ENCODE measurements at places on chromosomes 2 and 18.

DNA sequence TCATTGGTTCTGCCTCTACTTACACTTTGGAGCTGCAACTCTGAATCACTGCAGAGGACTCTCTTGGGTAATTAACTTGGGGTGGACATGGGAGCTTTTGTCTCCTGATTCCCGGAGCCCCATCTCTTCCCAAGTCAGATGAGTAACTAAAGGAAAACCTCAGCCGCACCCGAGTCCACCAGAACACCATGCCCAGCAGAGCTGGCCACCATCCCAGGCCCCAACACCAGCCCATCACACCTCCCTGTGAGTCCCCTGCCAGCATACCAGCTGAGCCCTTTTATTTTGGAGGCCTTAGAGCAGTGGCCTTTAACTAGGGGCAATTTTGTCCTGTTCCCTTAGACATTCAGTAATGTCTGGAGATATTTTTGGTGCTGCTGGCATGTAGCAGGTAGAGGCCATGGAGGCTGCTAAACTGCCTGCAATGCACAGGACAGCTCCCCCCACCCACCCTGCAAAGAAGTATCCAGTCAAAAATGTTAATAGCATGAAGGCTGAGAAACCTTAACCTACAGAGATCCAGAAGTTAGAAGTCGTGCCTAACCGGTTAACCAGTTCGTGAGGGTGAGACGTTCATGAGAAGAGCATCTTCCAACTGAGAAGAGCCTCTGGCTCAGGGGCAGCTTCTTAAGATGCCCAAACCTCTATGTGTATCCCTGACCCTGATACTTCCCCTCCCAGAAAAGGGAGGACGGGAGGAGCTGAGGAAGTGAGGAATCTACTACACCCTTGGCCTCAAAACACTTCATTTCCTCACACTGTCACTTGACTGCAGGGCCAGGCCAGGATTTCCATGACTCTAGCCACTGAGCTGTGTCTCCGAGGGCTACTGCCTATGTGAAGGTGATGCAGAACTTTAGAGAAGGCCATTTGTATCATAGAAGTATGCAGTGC lies 139.9 kb upstream of the EPAS1 start:
- no peak for DNase-seq

GRCh38 chr18:5490753-5491480 lies 52.9 kb downstream of the EPB41L3 start:
- DNase-seq = no peak

- DNase-seq = no peak
Measured at GRCh38 chr2:233029321-233029720, 3.2 kb upstream of the NEU2 start.

DNA sequence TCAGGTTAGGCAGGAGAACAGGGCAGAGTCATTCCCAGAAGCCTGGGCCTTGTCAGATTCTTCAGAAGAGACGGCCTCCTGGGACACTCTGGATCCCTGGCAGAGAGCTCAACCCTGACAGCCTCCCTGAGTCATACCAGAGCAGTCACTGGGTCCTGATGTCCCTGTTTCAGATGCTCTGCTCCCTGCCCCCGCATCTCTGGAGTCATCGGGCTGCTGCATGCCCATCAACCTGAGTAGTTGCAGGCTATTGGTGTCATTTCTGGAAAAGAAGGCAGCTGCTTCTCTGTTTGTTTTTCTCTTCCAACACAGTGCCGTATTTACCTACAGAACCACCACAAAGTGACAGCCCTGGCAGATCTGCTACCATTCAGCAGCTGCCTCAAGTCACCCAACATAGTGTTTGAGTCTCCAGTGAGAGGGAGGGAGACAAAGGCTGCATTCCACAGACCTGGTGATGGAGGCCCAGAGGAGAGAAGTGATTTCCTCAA lies 145.1 kb downstream of the B3GNT2 start:
- no peak for DNase-seq

DNA sequence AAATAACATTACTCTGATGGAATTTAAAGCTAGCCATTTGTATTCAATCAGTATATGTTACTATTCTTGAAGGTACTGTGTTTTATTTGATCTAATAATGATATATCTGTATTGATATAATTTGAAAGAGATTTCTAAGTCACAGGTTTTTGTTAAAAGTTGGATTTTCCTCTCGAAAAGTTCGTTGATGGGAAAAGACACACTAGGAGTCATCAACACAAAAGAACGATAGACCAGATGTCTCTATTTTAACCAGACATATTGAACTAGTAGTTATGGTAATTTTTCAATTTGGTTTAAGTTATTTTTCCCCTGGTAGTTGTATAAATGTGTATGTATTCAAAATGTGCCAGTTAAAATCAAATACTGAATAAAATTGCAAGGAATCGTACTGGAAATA lies 2.5 kb downstream of the ASXL3 start:
- no peak for DNase-seq

DNA sequence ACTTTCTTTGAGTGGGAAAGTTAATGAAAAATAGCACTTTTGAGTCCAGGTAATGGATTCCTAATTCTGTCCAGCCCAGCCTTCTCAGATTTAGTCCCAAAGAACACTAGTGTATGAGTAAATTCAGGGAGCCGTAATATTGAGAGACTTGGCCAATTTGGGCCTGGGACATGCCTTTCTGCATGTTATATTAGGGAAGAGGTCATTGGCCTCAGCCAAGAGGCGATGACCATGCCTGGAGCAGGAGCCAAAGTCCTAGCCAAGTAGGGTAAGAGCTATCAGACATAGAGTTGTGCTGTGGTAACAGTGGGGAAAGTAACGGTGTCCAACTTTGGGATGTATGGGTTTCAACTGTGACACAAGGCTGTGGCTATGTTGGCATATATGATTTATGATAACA lies 336.5 kb upstream of the ZNF804A start:
- no peak for DNase-seq

DNA sequence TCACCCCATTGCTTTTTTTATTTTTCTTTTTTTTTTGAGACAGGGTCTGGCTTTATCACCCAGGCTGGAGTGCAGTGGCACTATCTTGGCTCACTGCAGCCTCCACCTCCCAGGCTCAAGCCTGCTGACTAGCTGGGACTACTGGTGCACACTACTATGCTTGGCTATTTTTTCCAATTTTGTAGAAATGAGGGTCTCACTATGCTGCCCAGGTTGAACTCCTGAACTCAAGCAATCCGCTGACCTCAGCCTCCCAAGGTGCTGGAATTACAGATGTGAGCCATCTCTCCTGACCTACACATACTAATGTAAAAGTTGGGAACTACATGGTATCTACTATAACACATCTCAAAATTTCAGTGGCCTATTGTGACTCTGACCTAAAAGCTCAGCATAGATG lies 101.2 kb downstream of the FMNL2 start:
- DNase-seq = no peak

- DNase-seq = no peak
Measured at GRCh38 chr2:233901884-233902283, 15.3 kb upstream of the TRPM8 start.

DNA sequence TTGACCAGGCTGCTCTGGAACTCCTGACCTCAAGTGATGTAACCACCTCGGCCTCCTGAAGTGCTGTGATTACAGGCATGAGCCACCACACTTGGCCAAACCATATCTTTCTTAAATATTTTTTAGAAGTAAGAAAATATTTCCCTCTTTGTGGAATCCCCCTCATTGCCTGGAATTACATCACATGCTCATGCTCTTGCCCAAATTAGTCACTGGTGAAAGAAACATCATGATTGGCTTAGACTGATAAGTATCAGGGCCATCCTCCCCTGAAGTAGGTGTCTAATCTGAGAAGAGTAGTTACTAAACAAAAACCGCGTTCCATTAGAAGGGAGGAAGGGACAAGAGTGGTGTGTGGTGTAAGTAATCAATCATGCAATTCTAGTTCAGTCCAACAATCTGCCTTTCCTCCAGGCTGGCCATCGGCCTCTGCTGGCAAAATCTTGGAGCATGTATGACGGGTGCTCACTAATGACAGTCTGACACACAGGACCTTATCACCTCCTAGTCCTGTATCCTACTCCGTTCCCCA lies 52.3 kb upstream of the SCG2 start:
- DNase-seq = no peak

DNA sequence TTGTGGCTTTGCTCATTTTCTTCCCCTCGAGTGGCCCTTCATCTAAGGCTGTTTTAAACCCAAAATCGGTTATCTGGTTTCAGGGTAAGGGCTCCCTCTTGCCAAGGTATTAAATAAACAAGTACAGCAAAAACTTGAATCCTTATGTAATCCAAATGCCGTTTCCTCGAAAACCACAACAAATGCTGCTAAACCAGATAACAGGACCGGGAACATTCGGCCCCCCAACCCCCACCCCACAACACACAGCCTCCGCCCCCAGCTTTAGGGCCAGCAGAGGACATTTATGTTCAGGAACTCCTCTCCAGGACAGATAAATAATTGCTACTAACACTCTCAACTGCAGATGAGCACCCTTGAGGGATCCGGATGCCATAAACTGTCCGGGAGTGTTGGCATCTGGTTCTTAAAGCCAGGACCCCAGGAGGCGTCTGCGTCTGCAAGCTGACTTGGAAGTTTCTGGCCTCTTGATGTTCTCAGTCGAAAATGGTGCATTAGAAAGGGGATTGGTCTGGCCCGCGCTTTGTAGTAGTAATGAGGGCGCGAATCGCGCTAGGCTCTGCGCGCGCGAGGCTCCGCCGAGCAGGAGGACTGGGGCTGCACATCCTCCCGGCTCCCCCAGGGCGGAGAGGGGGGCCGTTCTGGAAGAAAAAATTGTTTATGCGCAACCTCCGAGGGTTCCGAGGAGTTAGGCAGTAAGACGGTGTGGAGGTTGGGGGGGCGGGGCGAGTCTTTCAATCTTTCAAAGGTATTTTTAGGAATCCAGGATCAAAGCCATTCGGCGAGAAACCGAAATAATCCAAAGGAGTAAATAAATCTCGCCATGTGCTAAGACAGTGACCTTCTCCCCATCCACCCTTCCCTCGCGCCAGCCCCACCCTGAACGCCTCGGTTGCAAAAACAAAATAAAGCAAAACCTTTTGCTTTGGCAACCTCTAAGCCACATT lies 3.9 kb upstream of the ID2 start:
- DNase-seq = no peak

Measured in progenitor cell of endocrine pancreas (in vitro differentiated cells).